Left renal pelvis (tissue), 4 donors: ENCODE measurements at places on chromosomes 11 and 22. TPM values are rescaled to one million over a fixed set of nuclear protein-coding genes. Genes with fewer than 3 reads are reported as not detected.

DNA sequence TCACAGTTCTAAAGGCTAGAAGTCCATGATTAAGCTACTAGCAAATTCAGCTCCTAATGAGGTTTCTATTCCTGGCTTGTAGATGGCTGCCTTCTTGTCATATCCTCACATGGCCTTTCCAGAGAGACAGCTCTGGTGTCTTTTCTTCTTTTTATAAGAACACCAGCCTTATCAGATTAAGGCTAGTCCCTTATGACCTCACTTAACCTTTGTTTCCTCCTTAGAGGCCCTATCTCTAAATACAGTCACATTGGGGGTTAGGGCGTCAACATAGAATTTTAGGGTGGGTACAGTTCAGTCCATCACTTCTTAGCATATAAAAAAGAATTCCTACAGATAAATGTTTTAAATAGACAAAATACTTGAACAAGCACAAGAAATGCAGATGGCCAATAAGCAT lies 18.2 kb upstream of the CLPB start:
- no peak for DNase-seq

- DNase-seq = no peak
These were observed 23.4 kb downstream of the GTPBP1 start for GRCh38 chr22:38728871-38729796.

DNA sequence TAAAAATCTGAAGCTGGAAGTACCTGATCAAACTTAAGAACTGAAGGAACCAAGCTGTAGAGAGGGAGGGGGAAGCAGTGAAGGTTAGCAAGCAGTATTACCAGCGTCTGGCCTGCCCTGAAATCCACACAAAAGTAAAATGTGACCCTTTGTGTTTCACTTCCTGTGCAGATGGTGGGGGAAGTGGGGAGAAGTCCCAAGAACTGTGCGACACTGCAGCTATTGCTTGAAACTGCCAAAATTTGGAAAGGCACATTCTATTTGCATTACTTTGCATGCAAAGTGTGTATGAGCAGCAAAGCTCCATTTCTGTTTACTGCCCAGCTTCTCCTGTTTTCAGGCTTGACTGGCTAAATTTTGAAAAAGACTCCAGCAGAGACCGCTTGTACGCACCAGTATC lies 72.1 kb upstream of the BMAL1 start:
- no peak for DNase-seq

DNA sequence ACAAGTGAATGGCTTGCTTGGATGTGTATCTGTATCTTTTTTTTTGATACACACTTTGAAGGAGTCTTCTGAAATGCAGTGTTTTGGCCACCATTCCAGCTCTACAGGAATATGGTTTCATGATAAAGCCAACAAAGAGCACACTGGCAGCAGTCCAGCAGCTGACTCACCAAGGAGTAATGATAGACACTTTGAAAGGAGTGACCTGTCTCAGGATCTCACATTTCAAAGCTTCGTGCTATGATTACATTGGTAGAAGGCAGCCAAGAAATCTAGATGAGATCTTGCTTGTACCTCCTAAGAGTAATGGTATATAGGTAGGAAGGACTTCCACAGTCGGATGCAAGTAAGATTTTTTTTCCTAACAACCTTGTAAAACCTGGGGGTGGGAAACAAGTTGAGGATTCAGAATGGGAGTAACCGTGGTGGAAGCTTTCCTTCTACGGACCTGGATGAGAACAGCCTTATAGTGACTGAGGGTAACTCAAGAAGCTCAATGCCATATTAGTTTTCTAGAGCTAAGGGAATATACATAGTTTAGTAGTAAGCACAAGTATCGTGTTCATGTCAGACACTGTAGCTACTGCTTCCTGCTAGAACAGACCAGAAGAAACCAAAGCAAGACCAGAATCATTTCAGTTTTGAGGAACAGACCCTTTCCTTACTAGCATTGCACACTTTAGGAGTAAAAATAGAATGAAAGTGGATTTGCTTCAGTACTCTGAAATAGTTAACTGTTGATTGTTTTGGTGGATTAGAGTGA lies 25.0 kb downstream of the MTMR3 start:
- DNase-seq = peak; percentile 42

DNA sequence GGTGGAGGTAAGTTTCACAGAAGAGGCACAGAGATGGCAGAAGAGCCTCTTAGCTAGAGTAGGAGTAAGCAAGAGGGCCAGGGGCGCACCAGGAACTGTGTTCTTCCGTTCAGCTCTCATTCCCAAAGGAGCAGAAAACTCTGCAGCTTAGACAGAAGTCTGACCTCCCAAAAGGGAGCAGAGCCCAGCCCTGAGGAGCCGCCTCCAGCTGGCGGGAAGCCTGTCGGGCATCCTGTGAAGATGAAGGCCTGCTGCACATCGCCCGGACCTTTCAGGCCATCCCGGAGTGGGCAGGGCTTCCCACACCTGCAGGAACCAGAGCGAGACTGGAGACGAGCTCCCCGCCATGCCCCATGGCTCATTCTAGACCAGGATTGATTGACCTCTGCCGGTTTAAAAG lies 1102.8 kb downstream of the BRD1 start:
- no peak for DNase-seq

- DNase-seq = no peak
These were observed 120.9 kb upstream of the NECTIN1 start for GRCh38 chr11:119849872-119850271.

The TSSK2 gene
- not detected for polyA plus RNA-seq

The C11orf97 gene
- not detected for polyA plus RNA-seq
